Stimulated activated CD8-positive, alpha-beta memory T cell treated with anti-CD3 and anti-CD28 coated beads, Interleukin-12 subunit alpha, Interleukin-12 subunit beta, amount 100 ng/mL, for 1 hour (primary cell): ENCODE measurements at places on chromosomes 7 and 10.

GRCh38 chr7:12827219-12827821 lies 139.9 kb downstream of the ARL4A start:
- DNase-seq = no peak

GRCh38 chr10:132360766-132361447 lies 28.9 kb downstream of the LRRC27 start:
- peak; percentile 7 for DNase-seq

DNA sequence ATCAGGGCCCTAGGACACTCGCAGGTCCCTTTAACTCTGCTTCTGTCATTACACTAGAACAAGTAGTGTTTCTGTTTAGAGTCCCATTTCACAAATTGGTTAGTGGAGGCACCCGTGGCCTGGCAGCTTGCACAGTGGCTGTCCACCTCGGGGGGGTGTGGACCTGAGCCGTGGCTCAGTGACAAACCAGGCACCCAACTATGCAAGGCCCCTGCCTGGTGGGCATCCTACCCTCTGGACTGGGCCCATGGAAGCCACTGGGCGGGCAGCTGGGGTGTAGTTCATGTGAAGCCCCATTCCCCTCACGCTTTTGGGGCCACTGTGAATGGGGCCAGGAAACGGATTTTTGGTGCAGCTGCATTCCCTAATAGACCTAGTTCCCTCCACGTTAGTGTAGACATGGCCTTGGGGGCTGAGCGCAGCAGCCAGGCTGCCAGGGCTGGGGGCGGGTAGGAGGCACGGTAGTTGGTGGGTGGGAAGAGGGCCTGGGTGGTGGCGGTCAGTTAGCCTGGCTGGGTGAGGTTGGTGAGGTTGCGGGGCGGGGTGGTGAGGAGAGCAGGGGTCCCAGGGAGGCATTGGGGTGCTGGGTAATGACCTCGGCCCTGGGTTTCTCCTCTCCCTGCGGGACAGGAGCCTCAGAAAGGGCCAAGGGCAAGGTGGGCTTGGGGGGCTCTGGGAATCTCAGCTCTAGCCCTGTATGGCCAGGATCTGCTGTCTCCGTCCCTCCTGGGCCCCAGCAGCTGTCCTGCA lies 18.7 kb downstream of the ZNF316 start:
- DNase-seq = no peak

GRCh38 chr7:155352076-155352752 lies 54.5 kb downstream of the INSIG1 start:
- no peak for DNase-seq

GRCh38 chr7:141439164-141439563 lies 112.0 kb upstream of the AGK start:
- no peak for DNase-seq

GRCh38 chr10:7892146-7892545 lies 73.8 kb downstream of the TAF3 start:
- DNase-seq = no peak

DNA sequence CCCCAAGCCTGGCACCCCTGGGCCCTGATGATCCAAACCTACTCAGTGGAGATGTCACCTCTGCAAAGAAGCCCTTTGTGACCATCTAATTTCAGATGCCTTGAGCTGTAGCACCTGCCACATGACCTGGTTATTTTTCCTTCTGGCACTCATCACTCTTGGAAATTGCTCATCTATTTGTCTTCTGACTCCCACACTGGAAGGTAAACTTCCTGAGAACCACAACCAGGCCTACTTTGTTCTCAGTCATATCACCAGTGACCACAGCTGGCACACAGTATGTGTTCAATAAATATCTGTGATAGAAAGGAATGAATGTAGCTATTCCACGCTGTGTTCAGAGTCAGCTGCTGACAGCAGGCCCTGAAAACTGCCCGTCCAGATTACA lies 97.1 kb downstream of the SH3PXD2A start:
- DNase-seq = no peak

GRCh38 chr10:6473430-6473829 lies 106.6 kb downstream of the PRKCQ start:
- DNase-seq = peak; percentile 31

DNA sequence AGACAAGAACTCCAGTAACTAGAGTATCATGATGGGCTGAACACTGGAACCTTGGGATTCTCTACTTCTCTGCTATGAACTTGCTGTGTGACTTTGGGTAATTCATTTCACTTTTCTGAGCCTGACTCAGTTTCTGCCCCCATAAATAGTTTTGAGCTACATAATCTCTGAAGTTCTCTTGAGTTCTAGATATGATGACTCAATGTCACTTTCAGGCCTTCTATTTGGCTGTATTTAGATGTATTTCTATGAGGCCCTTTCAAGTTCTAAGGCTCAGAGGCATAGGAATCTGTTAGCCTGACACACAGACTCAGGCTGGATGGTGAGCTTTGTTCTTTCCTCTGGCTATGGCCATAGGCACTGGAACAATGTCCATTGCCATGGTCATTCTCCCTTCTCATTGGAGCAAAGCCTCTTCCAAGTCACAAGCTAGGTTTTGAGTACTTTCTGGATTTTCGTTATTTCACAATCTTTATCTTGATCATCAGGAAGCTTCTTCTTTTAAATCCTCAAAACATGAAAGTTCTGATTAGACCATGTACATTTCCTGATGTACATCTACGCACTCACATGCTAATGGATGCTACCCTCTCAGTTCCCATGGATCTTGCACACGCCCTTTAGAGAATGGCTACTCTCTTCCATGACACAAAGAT lies 101.6 kb downstream of the TES start:
- no peak for DNase-seq

DNA sequence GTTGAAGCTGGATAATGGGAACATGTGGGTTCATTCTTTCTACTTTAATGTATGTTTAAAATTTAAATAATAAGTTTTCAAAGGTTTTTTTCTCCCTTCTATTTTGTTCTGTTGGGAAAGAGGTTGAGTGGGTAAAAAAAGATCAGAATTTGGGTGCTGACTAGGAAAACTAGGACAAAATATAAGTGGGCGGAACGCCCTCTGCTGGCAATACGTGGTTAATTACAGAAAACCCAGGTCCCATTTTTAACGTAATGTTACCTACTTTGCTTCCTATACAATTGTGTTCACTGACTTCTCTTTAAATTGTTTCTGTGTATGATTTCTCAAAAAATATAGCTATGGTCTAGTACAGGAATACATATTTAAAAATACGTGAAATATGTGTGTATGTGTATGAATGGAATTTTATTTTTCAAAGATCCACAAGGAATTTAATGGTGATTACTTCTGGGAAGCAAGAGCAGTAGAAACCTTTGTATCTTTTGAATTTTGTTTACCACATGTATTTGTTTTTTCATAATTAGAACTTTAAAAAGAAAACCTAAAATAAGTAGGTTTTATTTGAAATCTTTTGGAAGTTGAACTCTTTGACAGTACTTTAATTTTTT lies 8.7 kb downstream of the ECD start:
- DNase-seq = peak; percentile 42

DNA sequence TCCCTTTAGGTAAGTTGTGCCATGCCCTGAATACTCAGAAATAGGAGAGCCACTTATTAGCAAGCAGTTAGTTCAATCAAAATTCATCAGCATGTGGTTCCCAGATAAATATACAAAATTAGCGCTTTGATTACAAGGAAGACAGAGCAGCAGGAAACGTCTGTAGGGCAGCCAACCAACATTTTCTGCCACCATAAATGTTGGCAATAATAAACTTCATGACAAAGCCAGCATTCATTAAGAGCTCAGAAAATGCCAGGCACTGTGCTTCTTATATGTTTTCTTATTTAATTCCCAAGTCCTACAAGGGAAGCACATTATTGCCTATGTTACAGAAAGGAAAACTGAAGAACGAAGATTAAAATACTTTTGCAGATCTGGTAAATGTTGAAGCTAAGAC lies 22.0 kb upstream of the ABCB5 start:
- DNase-seq = no peak

GRCh38 chr7:27167916-27168264 lies 2.6 kb upstream of the HOXA9 start:
- DNase-seq = no peak

GRCh38 chr7:10483671-10484070 lies 490.0 kb upstream of the PHF14 start:
- DNase-seq = no peak

- DNase-seq = no peak
These were observed 118.5 kb downstream of the RAB11FIP2 start for GRCh38 chr10:117928281-117928680.

GRCh38 chr10:71582506-71583475 lies 136.8 kb downstream of the C10orf105 start:
- no peak for DNase-seq

GRCh38 chr10:14826076-14826829 lies 11.6 kb downstream of the CDNF start:
- DNase-seq = no peak

DNA sequence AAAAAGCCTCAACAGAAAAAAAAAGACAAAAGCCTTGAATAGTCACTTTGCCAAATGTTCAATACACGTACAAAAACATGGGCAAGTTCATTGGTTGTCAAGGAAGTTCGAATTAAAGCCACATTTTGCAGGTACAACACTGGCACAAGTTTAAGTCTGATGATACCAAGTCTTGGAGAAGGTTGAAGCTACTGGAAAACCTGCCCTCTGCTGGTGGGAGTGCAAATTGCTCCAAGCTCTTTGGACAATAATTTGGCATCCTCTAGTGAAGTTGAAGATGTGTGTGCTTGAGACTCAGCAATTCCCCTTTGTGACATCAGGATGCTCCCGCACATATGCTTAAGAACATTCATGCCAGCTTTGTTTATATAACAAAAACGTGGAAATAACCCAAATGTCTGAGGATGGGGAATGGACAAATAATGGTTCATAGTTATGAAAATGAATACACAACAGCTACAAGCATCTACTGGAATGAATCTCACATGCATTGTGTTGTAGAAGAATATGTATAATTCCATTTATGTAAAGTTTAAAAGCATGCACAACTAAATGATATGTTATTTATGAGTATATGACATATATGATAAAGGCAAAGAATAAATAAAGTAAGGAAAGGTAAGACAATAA lies 120.0 kb upstream of the PLPP4 start:
- peak; percentile 18 for DNase-seq

DNA sequence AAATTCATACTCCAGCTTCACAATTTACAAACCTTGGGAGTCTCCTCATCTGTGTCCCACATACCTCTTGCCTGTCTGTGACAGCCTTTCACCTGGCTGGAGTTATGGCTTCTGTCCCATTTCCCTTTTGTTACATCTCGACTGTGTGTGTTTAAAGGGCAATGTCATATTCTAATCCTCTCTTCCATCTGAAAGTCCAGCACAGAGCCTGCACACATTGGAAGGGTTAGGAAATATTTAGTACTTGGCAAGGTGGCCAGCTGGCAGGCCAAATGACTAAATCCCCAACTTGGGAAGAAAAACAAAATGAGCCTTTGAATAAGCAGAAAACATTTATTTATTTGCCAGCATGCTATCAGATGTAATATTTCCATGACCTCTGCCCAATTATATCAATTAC lies 120.1 kb upstream of the STK17A start:
- DNase-seq = no peak

- no peak for DNase-seq
These were observed 53.6 kb downstream of the PYROXD2 start for GRCh38 chr10:98361131-98362025.

DNA sequence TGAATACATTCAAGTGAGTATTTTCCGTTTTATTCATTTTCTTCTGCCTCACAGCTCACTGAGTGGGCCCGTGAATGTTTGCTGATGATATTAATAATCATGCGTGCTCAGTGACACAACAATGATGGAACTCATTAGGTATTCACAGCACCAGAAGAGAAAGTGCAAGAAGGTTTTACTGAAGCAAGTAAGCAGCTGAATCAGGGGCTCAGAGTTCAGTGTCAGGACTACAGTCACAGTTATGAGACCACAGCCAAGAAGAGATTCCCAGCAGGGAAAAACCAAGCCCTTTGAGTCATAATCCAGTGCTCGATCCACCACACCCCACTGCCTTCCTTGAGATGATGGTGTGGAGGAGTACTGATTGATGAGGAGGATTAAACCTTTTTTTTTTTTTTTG lies 247.4 kb downstream of the KIAA1217 start:
- DNase-seq = no peak
